ENCODE measurements at places on chromosomes 6 and 20. TPM values are rescaled to one million over a fixed set of nuclear protein-coding genes. Genes with fewer than 3 reads are reported as not detected.

- DNase-seq: no peak
- H3K27ac ChIP-seq: no peak overlapping the region
- H3K4me3 ChIP-seq: no peak overlapping the region
- H3K27me3 ChIP-seq: no peaks in the 10 kb centered on the region
- no peaks in the 10 kb centered on the region for H3K4me1 ChIP-seq
Observed at GRCh38 chr6:95387845-95388244, 189.5 kb upstream of the MANEA start.

- H3K27ac ChIP-seq: no peak overlapping the region
- H3K4me3 ChIP-seq: peak overlapping the region; percentile 88
- peaks cover 3% of the 10 kb centered on the region for H3K36me3 ChIP-seq
- H3K27me3 ChIP-seq: no peaks in the 10 kb centered on the region
- peak; percentile 5 for DNase-seq
- peaks cover 17% of the 10 kb centered on the region for H3K4me1 ChIP-seq
Observed at GRCh38 chr20:38034961-38035360, 1.4 kb downstream of the RPRD1B start.

DNA sequence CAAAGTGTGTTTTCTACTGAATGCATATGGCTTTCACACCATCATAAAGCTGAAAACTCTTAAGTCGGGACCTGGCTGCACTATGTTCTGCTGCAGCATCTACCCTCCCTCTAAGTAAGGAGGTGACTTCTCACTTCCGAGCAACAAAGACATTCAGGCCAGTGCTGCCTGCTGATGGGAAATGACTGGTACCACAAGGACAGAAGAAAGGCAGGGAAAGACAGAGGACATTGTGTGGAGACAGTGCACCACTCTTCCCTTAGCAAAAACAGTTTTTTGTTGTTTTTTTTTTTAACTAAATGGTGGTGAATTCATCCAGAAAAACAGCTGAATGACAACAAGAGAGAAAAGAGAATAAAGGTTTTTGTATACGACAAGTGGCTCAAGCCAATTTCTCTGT, 81.5 kb downstream of the MAP7 start:
- no peak overlapping the region for H3K27ac ChIP-seq
- H3K36me3 ChIP-seq: no peaks in the 10 kb centered on the region
- H3K27me3 ChIP-seq: no peaks in the 10 kb centered on the region
- H3K4me3 ChIP-seq: no peak overlapping the region

DNA sequence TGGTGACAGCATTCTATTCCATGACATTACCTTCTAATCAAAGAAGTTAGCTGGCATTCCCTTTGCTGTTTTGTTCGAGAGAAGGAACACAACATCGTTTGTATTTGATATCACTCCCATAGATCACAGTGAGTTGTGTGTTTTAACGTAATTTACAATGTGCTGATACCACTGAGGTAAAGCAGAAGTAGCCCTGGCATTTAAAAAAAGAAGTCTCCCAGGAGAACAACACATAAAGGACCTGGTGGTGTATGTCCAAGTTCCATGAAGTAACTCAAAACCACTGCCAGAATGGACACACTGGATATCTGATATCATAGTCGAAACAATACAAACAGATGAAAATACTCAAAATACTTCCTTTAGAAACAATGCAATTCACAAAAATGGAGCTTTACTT, 351.7 kb downstream of the RNGTT start:
- no peaks in the 10 kb centered on the region for H3K4me1 ChIP-seq
- DNase-seq: no peak
- no peak overlapping the region for H3K27ac ChIP-seq
- H3K4me3 ChIP-seq: no peak overlapping the region

The CLDN20 gene
- total RNA-seq: not detected

DNA sequence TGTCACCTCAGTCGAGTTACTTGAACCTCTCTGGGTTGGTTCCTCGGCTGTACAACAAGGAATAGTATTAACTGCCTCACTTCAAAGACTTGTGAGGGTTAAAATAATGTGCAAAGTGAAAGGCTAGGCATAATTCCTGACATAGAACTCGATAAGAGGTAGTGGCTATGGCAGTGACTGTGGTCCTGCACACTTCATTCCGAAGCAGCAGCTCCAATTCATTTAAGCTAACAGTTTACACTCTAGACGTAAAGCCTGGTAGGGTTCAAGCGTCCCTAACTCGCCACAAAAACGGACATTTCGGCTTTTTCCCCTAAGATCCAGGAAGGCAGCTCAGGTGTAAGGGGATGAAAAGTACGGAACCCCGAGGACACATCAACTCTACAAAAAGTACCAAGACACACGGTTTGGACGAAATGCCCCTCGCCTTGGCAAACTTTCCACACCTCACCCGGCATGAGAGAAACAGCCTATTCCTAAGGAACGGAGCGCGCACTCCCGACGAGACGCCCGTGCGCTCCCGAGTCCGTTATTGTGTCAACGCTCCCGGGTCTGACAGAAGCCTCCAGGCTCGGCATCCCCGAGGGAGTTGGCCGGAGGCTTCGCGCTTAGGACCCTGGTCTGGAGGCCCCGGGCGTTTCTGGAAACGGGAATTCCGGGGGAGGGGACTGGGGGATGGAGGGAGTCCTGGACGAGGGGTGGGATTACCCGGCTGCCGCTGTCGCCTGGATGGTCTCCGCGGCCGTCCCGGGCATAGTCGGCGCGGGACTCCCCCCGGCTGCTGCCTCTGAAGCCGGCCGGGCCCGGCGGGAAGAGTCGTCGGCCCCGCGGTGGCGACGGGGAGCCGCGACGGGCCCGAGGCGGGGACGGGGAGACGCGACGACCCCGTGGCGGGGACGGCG, 937 bp downstream of the ZNF318 start:
- peaks cover 4% of the 10 kb centered on the region for H3K36me3 ChIP-seq
- H3K4me1 ChIP-seq: peaks cover 10% of the 10 kb centered on the region
- peak overlapping the region; percentile 76 for H3K4me3 ChIP-seq
- peak overlapping the region; percentile 52 for H3K27ac ChIP-seq
- H3K27me3 ChIP-seq: no peaks in the 10 kb centered on the region

The NUDT3 gene
- 16.7 TPM for total RNA-seq

The HLA-DQB1 gene
- total RNA-seq: 3.7 TPM

DNA sequence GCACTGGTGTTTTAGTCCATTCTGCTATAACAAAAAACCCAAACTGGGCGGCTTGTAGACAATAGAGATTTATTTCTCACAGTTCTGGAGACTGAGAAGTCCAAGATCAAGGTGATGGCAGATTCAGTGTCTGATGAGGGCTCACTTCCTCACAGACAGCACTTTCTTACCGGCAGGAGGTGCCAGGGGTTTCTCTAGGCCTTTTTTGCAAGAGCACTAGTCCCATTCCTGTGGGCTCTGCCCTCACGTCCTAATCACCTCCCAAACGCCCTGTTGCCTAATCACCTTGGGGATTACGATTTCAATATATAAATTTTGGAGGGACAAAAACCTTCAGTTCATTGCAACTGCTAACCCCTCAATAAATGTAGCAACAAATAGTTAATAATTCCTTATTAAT, 140.0 kb upstream of the SGK1 start:
- H3K27me3 ChIP-seq: no peaks in the 10 kb centered on the region
- H3K4me3 ChIP-seq: no peak overlapping the region
- no peaks in the 10 kb centered on the region for H3K36me3 ChIP-seq
- no peak overlapping the region for H3K27ac ChIP-seq
- no peak for DNase-seq

The CLVS2 gene
- not detected for total RNA-seq

The GPR6 gene
- total RNA-seq: not detected

GRCh38 chr20:63529861-63530787, 7.1 kb downstream of the PTK6 start:
- H3K27ac ChIP-seq: no peak overlapping the region
- H3K4me1 ChIP-seq: no peaks in the 10 kb centered on the region
- no peak for DNase-seq
- H3K27me3 ChIP-seq: no peaks in the 10 kb centered on the region

DNA sequence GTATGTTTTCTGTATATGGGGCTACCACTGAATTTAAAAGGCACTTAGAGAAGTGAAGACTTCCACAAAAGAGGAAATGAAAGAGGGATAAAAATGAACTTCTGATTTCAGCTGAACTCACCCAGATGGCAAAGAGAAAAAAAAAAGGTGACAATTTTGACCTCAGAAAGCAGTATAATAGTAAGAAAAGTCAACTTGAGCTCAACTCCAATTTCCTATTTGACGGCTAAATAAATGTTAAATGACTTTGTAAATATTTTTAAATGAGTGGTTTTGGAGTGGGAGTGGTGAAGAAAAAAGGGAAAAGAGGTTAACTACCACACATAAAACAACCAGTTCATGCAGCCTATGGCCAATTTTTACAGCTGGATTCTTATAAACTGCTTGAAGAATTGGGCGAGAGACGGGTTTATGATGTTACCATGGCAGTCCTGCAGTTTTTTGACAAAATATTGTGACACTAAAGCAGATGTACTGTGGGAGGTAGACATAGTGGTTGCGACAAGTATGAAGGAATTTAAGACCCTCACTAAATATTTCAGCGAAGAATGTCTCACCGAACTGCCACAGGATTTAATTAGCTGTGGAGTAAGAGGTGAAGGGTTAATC, 49.8 kb upstream of the ADTRP start:
- H3K4me3 ChIP-seq: no peak overlapping the region
- DNase-seq: no peak
- no peaks in the 10 kb centered on the region for H3K27me3 ChIP-seq
- no peaks in the 10 kb centered on the region for H3K4me1 ChIP-seq
- H3K27ac ChIP-seq: no peak overlapping the region

The KCNK17 gene
- not detected for total RNA-seq

GRCh38 chr20:22949331-22950109, 85.6 kb upstream of the SSTR4 start:
- H3K36me3 ChIP-seq: no peaks in the 10 kb centered on the region
- no peaks in the 10 kb centered on the region for H3K27me3 ChIP-seq
- no peaks in the 10 kb centered on the region for H3K4me1 ChIP-seq

- H3K4me1 ChIP-seq: peaks cover 24% of the 10 kb centered on the region
- H3K27ac ChIP-seq: no peak overlapping the region
- no peak for DNase-seq
Observed at GRCh38 chr20:49693435-49694171, 20.1 kb downstream of the B4GALT5 start.

DNA sequence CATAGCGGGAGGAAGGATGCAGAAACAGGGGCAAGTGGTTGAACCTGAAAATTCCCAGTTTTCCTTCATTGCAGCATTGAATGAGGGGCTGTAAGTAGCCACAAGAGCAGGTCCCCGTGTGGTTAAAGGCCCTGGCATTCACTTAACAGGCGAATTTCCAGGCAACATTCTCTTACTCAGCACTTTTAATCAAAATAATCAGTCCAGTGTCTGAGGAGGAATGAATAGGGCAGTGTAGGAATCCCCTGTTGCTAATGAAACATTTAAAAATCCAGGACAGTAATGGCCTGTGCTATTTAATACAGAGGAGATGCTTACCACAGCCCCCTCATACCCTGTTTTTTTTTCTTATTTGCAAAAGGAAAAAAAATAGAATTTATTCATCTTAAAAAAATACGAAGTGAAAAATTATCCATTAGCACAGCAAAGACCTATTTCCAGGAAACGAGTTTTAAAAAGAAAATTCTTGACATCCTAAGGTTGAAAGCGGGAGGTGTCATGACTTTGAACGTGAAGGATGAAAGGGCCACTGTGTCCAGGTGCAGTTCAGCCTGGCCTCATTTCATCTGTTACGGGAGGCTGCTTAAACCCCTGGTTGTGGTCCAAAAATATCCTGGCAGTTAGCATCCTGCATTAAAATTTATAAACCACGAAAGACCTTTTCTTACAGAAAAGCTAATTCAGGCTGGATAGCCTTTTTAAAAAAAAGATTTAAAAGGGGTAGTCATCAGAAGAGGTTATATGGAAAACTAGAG, 20.2 kb downstream of the MYLK4 start:
- no peaks in the 10 kb centered on the region for H3K27me3 ChIP-seq
- no peak overlapping the region for H3K4me3 ChIP-seq
- no peak overlapping the region for H3K27ac ChIP-seq
- DNase-seq: no peak

- H3K27ac ChIP-seq: no peak overlapping the region
- no peaks in the 10 kb centered on the region for H3K36me3 ChIP-seq
- no peak overlapping the region for H3K4me3 ChIP-seq
- no peaks in the 10 kb centered on the region for H3K4me1 ChIP-seq
Observed at GRCh38 chr6:13534536-13534935, 39.9 kb upstream of the SIRT5 start.

The FLRT3 gene
- total RNA-seq: 6.9 TPM

- DNase-seq: peak; percentile 89
- H3K4me3 ChIP-seq: peak overlapping the region; percentile 11
- peaks cover 45% of the 10 kb centered on the region for H3K4me1 ChIP-seq
Observed at GRCh38 chr6:157761331-157761921, 61.6 kb upstream of the SNX9 start.

DNA sequence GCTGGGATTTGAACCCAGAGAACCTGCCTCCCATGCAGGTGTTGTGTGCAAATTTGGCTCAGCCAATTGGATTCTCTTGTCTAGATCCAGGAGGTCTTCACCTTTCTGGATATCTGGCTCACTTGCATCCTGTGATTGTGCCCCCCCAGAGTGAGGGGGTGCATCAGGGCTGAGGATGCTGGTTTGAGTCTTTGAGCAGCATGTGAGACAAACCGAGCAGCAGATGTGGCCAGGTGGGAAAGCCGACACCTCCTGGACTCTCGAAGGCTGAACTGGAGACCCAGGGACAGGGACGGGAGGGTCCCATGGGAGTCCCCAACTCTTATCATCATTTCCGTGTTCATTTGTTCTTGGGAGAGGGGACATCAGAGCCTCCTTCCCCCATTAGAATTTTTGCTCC, 30.6 kb upstream of the SULF2 start:
- H3K4me1 ChIP-seq: no peaks in the 10 kb centered on the region
- peaks cover 39% of the 10 kb centered on the region for H3K27me3 ChIP-seq
- no peaks in the 10 kb centered on the region for H3K36me3 ChIP-seq
- no peak for DNase-seq
- no peak overlapping the region for H3K4me3 ChIP-seq
- no peak overlapping the region for H3K27ac ChIP-seq

The KCNQ5 gene
- total RNA-seq: 0.43 TPM
